Hindlimb muscle (tissue), 1 donor: ENCODE measurements at places on chromosomes 12 and 14. TPM values are rescaled to one million over a fixed set of nuclear protein-coding genes. Genes with fewer than 3 reads are reported as not detected.
A peak's percentile ranks its signal among the peaks of the same experiment; 100 is the strongest.

Gene CIDEB
- polyA plus RNA-seq: 10.3 TPM

Gene GLS2
- 0.52 TPM for polyA plus RNA-seq

Gene IFNG-AS1
- 0.72 TPM for polyA plus RNA-seq

Gene PAPLN
- 2.4 TPM for polyA plus RNA-seq

Gene KRT75
- polyA plus RNA-seq: not detected

Gene TAS2R13
- polyA plus RNA-seq: not detected

Gene NR4A1
- polyA plus RNA-seq: 32.8 TPM

Gene LYZ
- polyA plus RNA-seq: 23.4 TPM

Gene ARHGAP5
- polyA plus RNA-seq: 37.8 TPM

Gene CNIH1
- polyA plus RNA-seq: 155 TPM

Gene SERPINA1
- 0.61 TPM for polyA plus RNA-seq

Gene MMP17
- 6.5 TPM for polyA plus RNA-seq

- DNase-seq: no peak
Measured at GRCh38 chr14:101590062-101590461, 28.8 kb downstream of the DIO3 start.

GRCh38 chr14:90714811-90715210 is 101.4 kb downstream of the TTC7B start:
- no peak for DNase-seq

GRCh38 chr12:94676031-94676641 is 25.8 kb upstream of the TMCC3 start:
- DNase-seq: no peak

- DNase-seq: no peak
Measured at GRCh38 chr14:70398706-70399431, 18.0 kb downstream of the SYNJ2BP start.

DNA sequence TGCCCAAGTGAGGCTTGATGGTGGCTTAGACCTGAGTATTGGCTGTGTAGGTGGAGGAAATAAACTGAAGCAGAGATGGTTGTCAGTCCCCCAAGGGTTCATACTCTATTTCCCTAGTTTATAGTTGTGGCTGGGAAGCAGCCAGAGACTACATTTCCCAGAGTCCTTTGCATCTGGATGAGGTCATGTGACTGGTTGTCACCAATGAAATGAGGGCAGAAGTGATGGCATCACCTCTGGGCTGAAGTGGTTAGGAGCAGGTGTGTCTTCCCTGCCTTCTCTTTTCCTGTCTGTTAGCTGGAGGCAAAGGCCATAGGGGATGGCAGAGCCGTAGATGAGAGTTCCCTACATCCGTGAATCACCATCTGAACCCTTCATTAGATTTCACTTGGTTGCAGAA is 16.3 kb upstream of the NOS1 start:
- DNase-seq: no peak

DNA sequence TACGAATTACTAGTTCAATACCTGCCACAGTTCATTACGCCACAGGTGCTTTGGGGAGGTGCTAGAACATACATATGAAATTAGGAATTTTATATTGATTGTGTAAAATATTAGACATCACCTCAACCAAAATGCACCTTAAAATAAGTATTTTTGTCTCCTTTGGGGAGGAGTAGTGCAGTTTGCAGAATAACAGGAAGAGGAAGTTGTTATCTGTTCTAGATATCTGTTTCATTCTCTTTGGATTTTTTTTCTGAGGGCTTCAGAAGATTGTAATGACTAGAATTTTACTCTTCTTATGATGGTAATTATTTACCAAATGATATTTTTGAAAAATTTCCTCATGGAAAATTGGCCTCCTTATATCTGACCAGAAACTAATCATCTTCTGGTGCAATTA is 9.9 kb upstream of the GYS2 start:
- DNase-seq: no peak

- no peak for DNase-seq
Measured at GRCh38 chr14:98466807-98467206, 805.2 kb downstream of the BCL11B start.

DNA sequence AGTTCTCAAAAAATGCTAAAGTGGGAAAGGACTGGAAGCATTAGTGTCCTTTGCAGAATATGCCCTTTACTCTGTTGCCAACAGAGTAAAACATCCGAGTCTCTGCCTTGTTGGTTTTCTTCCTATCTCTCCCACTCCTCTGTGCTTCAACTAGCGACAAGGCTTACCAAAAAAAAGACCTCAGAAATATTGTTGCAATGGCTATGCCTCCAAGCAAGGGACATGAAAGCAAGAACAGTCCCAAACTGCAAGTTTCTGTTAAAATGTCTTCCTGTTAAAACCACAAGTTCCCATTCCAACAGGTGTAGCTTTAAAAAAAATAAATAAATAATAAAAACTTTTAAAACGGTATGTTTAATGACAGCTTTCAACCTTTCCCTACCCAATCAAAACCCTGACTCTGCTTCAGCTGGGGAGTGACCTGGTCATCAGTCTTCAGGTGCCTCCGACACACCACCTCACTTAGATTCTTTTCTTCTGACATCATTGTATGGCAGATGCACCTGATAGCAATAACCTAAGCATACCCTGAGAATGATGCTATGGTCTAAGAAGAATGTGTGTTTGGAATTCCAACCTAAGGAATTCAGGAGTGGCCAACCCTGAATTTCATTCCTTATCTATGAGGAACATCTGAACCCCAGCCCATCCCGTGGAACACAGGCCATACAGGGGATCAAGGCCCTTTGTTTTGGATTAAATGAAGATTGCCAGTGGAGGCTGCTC is 81.0 kb downstream of the RPS29 start:
- DNase-seq: no peak

DNA sequence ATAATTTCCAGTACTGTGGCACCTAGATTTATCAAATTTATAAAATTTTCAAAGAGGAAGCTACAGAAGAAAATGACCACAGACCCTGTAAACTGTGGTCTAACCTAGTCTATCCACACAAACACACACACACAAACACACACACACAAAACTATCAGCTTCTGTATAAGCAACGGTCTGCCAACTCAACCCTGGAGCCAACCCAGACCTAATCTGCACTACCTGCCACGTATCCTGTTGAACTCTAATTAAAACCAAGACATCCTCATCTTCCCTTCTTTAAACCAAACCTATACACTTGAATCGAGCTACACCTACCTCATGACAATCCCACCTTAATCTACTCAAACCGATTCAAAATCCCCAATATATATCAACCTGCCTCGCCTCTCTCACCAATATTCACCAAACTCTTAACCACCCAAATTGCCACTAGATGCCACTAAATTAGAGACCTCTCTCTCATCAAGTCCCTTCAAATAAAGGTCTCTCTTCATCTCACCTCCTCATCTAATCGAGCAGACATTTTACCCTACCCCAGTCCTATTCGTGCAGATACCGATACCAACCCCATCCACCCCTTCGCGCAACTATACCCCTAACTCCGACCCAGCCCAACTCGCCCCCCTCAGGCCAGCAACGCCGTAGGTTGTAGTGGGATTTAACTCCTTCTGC is 808 bp downstream of the ACIN1 start:
- DNase-seq: no peak

DNA sequence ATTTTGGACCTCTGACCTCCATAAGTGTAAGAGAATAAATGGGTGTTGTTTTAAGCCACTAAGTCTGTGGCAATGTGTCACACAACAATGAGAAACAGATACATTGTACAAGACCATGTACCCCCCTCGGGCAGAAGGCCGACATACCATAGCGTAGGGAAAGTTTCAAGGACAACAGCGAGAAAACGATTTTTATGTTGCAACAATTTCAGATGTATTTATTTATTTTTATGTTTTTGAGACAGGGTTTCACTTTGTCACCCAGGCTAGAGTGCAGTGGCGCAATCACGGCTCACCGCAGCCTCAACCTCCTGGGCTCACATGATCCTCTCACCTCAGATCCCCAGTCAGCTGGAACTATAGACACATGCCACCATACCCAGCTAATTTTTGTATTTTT is 136.4 kb upstream of the NCOR2 start:
- DNase-seq: no peak

GRCh38 chr14:97311411-97311810 is 514.2 kb downstream of the VRK1 start:
- no peak for DNase-seq

DNA sequence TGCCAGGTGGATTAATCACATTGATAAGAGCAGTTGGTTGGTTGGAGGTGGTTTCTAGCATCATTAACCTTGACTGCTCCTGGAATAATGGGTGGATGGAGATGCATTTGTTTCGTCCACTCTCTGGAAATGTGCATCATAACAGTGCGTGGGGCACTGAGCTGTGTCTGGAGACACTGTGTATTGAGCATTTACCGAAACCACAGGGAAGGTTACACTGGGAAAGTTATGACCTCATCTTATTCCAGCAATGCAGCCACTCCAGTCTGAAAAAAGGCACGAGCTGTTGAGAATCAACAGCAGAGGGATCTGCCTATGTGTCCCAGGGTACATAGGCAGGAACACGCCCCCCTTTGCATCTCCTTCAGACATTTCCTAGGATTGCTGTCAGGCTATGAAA is 27.2 kb downstream of the RNFT2 start:
- DNase-seq: no peak

GRCh38 chr12:113978080-113978479 is 12.0 kb upstream of the RBM19 start:
- no peak for DNase-seq

- no peak for DNase-seq
Measured at GRCh38 chr12:132289356-132290202, 39.8 kb downstream of the GALNT9 start.

GRCh38 chr12:83767723-83768122 is 1081.0 kb downstream of the TMTC2 start:
- no peak for DNase-seq

DNA sequence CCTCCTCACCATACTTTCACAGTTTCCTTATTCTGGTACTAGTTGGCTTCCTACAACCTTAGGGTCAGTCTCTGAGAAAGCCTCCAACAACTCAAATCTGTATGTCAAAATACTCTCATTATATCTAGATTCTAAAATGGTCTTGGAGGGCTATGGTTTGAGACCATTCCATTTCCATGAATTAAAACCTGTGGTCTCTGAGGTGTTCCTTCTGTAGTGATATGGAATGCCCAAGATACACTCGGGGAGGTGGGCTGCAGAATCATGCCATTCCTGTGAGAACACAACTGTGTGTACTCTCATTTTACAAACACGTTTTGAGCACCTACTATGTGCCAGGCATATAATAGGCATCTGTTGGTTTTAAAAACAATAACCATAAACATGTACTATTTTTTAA is 74.0 kb downstream of the FERMT2 start:
- no peak for DNase-seq

GRCh38 chr14:70472253-70473159 is 20.5 kb downstream of the ADAM21 start:
- no peak for DNase-seq

DNA sequence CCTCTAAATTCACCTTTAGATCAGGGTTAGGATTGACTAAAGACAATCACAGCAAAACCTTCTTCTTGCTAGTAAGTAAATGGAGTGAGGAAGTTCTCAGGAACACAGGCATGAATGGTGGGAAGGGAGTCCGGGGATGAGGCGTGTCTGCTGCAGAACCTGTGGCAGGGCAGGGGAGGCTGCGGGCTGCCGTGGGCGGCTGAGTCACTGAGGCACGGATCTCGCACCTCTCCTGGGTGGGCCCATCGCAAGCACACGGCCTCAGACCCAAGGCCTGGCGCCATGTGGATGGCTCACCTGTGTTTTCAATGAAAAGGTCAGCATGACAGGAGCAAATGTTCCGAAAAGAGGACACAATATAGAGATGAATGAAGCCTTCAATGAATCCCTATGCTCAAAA is 85.4 kb downstream of the PIWIL1 start:
- DNase-seq: no peak

- DNase-seq: no peak
Measured at GRCh38 chr12:108254030-108254429, 85.1 kb downstream of the CMKLR1 start.

DNA sequence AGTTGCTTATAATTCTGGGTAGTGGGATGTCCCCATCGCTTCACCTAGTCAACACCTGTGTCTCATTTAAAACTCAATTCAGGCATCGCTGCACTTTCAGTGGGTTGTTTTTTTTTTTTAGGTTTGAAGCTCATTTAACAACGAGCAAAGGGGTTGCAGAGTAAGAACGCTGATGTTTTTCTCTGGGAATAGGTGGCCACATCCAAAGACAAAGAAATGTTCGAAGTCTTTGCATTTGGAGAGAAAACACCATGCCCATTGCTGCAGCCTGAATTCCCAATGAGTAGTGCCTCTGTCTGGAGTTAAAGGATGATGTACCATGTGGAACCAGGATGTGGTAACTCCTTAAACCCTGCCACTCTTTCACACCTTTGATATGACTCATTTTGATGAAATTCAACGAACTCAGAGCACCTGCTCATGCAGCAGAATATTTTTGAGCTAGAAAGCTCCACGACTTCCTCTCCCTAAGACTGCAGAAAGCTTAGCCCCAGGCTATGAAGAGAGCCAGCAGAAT is 35.1 kb upstream of the BATF start:
- DNase-seq: no peak

DNA sequence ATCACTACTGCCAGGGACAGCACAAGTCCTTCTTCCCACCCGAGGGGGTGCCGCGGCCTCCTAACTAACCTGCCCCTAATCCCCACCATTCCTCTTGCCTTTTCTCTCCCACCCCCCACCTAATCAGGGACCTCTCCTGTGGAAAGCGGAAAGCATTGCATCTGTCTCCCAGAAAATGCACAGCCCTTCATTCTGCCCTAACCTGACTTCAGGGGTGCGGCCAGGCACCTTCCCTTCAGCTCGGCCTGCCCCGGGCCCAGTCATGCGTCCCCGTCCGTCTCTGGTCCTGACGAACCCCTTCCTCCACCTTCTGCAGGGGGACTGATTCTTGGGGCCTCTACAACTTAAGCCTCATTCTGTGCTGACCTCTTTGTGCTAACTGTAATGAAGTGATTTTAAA is 43.9 kb upstream of the TRAF3 start:
- DNase-seq: no peak

- no peak for DNase-seq
Measured at GRCh38 chr12:122880668-122881067, 15.3 kb downstream of the VPS37B start.

- DNase-seq: peak; percentile 8
Measured at GRCh38 chr12:126936181-126936851, 1330.7 kb upstream of the TMEM132C start.

GRCh38 chr14:37018571-37019240 is 153.7 kb downstream of the SLC25A21 start:
- no peak for DNase-seq

GRCh38 chr12:76277480-76277879 is 70.7 kb downstream of the BBS10 start:
- no peak for DNase-seq

DNA sequence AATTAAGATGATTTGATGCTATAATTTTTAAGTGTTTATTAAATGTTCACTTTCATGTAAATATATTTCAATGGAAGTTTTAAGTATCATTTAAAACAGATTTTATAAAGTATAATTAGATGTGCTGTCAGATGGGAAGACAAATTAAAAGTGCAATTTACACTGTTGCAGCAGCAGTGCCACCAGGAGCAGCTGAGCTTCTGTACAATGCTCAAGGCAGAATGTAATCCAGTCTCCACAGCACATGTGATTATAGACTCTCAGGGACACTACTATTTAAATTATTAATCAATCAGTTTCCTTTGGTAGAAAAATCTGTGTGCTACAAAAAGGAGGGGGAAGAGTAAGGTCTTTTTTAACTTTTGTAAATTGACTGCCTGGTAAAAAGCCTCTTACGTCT is 285.7 kb upstream of the USP15 start:
- no peak for DNase-seq
